Naive thymus-derived CD4-positive, alpha-beta T cell (primary cell): ENCODE measurements at places on chromosomes 7 and 10. TPM values are rescaled to one million over a fixed set of nuclear protein-coding genes. Genes with fewer than 3 reads are reported as not detected.

AEBP1 gene
- 3.0 TPM for polyA plus RNA-seq

DNA sequence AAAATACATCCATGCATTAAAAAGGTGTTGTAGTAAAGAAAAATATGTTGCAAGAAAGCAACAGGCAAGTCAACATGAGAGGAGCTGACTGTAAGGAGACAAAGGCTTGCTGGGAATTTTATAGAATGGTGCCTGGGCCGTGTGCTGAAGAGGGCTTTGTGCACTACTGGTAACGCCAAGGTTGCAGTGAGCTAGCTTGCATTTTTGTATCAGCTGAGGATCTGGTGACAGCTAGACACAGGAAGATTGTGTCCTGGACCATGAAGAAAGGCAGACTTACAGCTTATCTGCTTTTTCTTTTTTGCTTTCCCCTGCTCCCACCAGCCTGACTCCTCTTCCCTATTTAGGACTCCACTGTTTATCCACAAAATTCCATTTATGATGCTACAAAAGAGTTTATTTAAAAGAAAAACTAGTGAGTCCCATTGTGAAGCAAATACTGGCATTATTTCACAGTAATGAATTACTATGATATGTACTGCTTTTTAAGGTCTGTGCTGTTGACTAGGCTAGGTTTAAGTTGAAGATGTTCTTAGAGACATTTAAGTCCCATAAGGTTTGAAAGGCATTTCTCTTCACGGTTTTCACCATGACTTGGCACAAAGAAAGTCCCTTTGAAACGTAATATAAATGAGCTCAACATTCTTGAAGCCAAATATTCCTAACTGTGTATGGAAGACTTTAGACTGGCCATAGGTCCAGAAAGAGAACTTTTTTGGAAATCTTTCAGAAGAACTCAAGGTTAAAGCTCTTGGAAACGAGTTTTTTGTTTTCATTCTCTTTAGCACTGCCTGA is 88.6 kb downstream of the SEC23IP start:
- no peaks in the 10 kb centered on the region for H3K4me1 ChIP-seq
- H3K4me3 ChIP-seq = no peak overlapping the region
- no peaks in the 10 kb centered on the region for H3K36me3 ChIP-seq
- H3K27me3 ChIP-seq = no peaks in the 10 kb centered on the region

GRCh38 chr7:88664630-88665233 is 94.8 kb upstream of the ZNF804B start:
- H3K27me3 ChIP-seq = no peaks in the 10 kb centered on the region
- H3K27ac ChIP-seq = no peak overlapping the region
- H3K36me3 ChIP-seq = no peaks in the 10 kb centered on the region
- DNase-seq = no peak
- H3K4me3 ChIP-seq = no peak overlapping the region

- H3K27me3 ChIP-seq = no peaks in the 10 kb centered on the region
- H3K36me3 ChIP-seq = no peaks in the 10 kb centered on the region
- no peak within 1 kb of the TSS for H3K4me3 ChIP-seq
- H3K4me1 ChIP-seq = no peaks in the 10 kb centered on the region
Observed at GRCh38 chr10:99782447-99783286, at the start of gene ABCC2. Gene ABCC2 (plus strand): TSS chr10:99782640. CDS start chr10:99782845, 205 bp downstream.

DNA sequence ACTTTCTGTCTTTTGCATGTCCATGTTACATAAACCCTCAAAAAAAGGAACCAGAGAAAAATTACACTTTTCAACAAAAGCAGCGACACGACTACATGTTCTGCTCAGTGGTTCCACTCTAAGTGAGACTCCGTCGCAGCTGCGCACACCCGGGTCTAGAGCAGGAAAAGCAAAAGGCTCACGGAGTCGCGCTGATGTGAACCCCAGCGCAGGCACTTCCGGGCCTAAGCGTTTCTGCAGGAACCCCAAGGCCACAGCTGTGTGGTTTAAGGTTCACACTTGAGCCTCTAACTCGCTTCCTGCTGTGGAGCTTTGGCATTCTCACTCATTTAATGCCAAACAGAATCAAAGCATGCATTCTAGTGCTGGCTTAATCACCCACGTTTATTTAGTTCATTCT is 240.3 kb downstream of the DNAJB6 start:
- H3K27me3 ChIP-seq = no peaks in the 10 kb centered on the region
- peaks cover 5% of the 10 kb centered on the region for H3K4me1 ChIP-seq
- H3K4me3 ChIP-seq = peak overlapping the region; percentile 52
- no peaks in the 10 kb centered on the region for H3K36me3 ChIP-seq
- peak overlapping the region; percentile 69 for H3K27ac ChIP-seq
